D721Med (cell line): ENCODE measurements at places on chromosomes 3 and 15.

- no peak for DNase-seq
These were observed 80.3 kb upstream of the FLNB start for GRCh38 chr3:57927916-57928315.

GRCh38 chr15:56587686-56588085 lies 122.7 kb upstream of the MNS1 start:
- no peak for DNase-seq

DNA sequence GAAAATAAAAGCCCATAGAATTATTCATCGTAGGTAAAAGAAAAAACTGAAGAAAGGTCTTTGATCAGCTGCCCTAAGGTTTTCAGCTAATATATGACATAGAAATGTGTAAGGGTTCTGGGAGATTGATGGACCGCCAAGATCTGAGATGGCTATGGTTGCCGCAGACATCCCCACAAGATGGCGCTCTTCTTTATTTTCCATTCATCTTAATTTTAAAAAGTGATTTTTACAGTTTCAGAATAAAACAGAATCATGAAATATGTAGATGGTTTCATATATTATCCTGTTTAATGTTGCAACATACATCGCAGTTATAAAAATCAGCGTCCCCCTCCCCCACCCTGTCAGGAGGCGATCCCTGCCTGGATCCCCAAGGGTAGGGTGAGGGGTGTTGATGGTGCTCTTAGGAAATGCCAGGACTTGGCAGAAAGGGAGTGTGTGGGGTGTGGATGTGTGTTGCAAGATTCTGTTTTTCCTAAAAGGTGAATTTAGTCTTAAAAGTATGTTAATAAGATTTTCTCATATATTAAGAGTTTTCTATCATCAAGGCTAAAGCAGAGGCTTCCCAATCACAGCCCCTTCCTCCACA lies 68.8 kb downstream of the ANXA2 start:
- no peak for DNase-seq

DNA sequence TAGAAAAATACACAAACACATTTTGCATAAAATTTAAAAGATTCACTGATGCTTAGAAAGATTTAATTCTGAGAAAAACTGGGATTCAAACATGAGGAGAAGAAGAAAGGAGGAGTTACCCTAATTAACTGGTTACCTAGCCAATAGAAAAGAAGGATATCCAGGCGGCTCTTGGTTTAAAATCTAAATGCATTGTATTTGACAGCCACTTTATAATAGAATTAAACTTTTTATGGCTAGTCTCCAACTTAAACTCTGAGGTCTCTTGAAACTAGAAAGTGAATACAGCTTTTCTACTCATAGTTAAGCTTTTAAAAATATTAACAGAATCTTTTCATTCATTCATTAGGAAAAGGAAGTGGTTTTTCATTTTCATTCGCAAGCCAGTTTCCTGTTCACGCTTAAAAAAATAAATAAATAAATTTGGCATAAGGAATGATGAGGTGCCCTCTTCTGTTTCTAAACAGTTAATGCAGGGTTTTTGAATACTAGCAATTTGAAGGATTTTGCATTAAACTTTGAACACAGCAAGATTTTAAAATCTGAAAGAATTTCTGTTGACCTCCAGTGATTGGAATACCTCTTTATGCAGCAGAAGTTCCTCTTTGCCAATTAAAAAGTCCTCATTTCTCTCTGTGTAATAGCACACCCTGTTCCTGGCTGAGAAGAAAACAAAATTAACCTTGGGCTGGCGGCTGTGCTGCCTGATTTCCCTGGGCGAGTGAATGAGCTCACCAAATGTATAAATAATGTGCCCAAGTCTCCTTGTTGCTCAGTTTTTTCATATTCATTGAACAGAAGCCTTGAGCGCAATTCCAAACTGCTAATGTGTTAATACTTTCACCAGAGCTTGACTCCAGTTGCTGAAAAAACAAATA lies 105.1 kb downstream of the ZMAT3 start:
- DNase-seq, result no peak

- DNase-seq, result no peak
These were observed 35.8 kb upstream of the FBN1 start for GRCh38 chr15:48681353-48681752.

- DNase-seq, result no peak
These were observed 176.7 kb upstream of the TLE3 start for GRCh38 chr15:70274255-70274880.
